Calu3 (cell line): ENCODE measurements at places on chromosomes 7 and 10.
A peak's percentile ranks its signal among the peaks of the same experiment; 100 is the strongest.

DNA sequence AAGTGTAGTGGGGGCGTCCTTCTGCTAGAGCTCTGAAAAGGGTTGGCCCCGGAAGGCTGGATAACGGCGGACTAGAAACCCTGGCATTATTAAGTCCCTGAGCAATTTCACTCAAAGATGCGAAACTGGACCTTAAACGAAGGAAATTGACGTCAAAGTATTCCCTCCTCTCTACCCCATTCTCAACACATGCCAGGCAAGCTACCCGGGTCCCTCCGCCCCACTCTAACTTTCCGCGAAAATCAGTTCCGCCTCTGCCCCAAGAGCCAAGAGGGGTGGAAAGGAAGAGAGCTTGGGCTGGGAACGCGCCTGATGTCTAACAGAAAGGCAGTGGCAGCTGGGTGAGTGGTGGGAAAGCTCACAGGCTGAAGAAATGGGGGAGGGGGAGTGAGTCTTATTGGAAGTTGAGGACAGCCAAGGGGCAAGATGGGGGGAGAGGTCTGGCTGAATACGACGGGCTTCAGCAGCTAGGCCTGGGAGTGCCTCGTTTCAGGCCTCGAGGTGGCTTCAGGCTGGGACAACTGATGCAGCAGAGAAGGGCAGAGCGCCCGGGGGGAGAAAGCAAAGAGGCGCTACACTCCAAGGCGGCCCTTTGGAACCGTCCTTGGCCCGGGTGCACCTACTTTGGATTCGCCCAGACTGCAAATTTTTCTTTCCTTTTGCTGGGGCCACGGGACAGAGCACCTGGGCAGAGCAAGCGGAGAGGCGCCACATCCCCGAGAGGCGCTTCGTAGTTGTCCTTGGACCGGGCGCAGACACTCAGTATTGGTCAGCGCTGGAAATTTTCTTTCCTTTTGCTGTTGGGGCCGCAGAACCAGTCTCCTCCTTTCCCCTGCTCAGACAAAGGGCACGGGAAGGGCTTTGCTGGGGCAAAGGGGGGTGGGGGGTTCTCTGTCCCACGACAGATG, 2.0 kb upstream of the FEZF1 start:
- no peak overlapping the region for H3K27ac ChIP-seq
- H3K36me3 ChIP-seq, result peaks cover 22% of the 10 kb centered on the region
- DNase-seq, result no peak
- peak overlapping the region; percentile 89 for H3K4me3 ChIP-seq

- no peak overlapping the region for H3K4me3 ChIP-seq
- no peaks in the 10 kb centered on the region for H3K36me3 ChIP-seq
- H3K27me3 ChIP-seq, result peaks cover 40% of the 10 kb centered on the region
- no peak for DNase-seq
- peaks cover 10% of the 10 kb centered on the region for H3K4me1 ChIP-seq
Measured at GRCh38 chr10:6926971-6927370, 346.9 kb upstream of the PRKCQ start.

DNA sequence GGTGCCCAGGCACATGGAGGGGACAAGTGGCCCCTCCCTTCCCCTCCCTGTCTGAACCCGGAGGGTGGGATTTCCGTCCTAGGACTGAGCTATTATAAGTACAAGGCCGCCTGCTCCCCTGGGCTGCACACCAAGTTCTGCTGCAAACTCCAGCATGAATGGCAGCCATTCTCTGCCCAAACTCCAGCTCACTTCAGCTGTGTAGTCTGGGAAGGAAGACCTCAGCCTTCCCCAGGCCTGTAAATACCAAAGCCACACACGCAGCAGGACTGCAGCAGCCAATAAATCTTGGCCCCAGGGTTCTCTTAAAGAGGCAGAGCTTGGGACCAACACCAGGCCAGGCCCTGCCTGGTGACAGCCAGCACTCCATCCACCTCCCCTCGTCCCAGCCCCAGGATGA, 291.3 kb upstream of the ZMIZ1 start:
- H3K27me3 ChIP-seq, result peaks cover 2% of the 10 kb centered on the region
- peaks cover 16% of the 10 kb centered on the region for H3K4me1 ChIP-seq
- no peak overlapping the region for H3K27ac ChIP-seq

DNA sequence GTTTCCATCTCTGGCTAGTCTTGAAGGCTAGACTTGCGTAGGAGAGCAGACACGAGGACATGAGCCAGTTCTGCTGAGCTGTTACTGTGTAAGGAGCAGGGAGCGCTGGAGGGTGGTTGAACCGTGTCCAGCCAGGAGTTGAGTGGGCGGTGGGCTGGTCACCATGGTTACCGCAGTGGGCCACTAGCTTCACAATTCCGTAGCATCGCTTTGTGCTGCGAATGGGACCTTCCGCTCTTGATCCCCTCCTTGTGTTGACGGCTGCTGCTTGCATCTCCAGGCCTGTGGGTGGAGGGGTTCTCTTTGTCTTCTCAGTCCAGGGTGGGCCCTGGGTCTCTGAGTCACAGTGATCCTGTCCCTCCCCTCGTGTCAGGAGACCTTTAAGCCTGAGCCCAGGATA, 49.4 kb upstream of the OCM start:
- no peaks in the 10 kb centered on the region for H3K4me1 ChIP-seq
- no peaks in the 10 kb centered on the region for H3K27me3 ChIP-seq
- H3K36me3 ChIP-seq, result no peaks in the 10 kb centered on the region
- no peak for DNase-seq

GRCh38 chr7:5077740-5078139, 32.1 kb downstream of the RBAK start:
- H3K36me3 ChIP-seq, result no peaks in the 10 kb centered on the region
- peaks cover 60% of the 10 kb centered on the region for H3K27me3 ChIP-seq
- H3K4me3 ChIP-seq, result peak overlapping the region; percentile 26
- no peak for DNase-seq
- H3K4me1 ChIP-seq, result peaks cover 9% of the 10 kb centered on the region
- H3K27ac ChIP-seq, result no peak overlapping the region

GRCh38 chr7:28798274-28798673, 159.9 kb downstream of the TRIL start:
- DNase-seq, result no peak
- H3K4me1 ChIP-seq, result no peaks in the 10 kb centered on the region
- no peak overlapping the region for H3K4me3 ChIP-seq
- no peaks in the 10 kb centered on the region for H3K27me3 ChIP-seq

DNA sequence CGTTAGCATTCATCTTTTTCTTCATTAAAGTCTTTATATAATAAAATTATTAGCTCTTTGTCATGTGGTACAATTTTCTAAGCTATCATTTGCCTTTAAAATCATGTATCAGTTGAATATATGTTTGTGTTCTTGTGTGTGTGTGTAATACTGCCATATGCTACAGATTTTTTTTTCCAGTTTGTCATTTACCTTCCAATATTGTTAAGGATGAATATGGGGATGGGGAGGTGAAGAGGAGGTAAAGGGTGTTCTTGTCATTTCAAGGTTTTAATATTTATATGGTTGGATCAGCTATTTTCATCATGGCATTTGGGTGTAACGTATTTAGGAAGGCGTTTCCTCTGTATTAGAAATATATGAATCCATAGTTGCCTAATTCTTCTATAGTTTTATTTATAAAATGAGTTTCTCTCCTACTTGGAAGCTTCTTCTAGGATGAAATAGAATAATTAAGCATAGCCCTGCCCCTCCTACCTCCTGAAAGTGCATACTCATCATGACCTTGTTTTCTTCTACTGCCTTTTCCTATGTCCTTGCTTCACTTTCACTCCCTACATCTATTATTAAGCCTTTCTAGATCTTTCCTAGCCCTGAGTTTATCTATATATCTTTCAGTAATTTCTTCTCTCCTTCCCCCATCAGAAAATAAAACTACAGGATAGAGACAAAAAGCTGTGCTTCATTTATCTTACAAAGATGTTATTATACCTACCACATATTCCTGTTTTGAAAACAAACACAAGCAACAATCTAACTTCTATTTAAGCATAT, 25.1 kb downstream of the RAB18 start:
- H3K27me3 ChIP-seq, result no peaks in the 10 kb centered on the region
- peaks cover 26% of the 10 kb centered on the region for H3K4me1 ChIP-seq
- no peak for DNase-seq
- H3K36me3 ChIP-seq, result peaks cover 5% of the 10 kb centered on the region
- no peak overlapping the region for H3K4me3 ChIP-seq

DNA sequence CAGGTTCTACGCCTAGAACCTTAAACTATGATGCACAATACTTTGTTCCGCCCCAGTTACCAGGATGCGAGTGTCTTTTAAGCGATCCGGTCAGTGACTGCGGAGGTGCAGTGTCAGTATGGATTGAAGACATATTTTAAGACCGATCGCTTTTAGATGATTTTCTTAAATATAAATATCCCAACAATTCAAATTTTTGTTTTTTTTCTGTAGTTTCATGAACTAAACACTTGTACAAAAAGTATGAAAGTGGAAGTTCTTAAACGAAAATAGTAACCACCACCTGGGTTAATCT, 835 bp downstream of the COMMD3 start:
- H3K27me3 ChIP-seq, result peaks cover 3% of the 10 kb centered on the region
- no peak for DNase-seq
- H3K27ac ChIP-seq, result peak overlapping the region; percentile 55
- peak overlapping the region; percentile 86 for H3K4me3 ChIP-seq
- H3K36me3 ChIP-seq, result peaks cover 41% of the 10 kb centered on the region
- H3K4me1 ChIP-seq, result no peaks in the 10 kb centered on the region

- no peak overlapping the region for H3K4me3 ChIP-seq
- H3K36me3 ChIP-seq, result no peaks in the 10 kb centered on the region
- peaks cover 8% of the 10 kb centered on the region for H3K27me3 ChIP-seq
- peaks cover 19% of the 10 kb centered on the region for H3K4me1 ChIP-seq
- H3K27ac ChIP-seq, result no peak overlapping the region
Measured at GRCh38 chr7:43557831-43558495, 24.9 kb upstream of the STK17A start.

GRCh38 chr7:40470817-40471216, 336.0 kb downstream of the SUGCT start:
- no peaks in the 10 kb centered on the region for H3K4me1 ChIP-seq
- H3K27me3 ChIP-seq, result no peaks in the 10 kb centered on the region
- no peak overlapping the region for H3K27ac ChIP-seq
- DNase-seq, result no peak

DNA sequence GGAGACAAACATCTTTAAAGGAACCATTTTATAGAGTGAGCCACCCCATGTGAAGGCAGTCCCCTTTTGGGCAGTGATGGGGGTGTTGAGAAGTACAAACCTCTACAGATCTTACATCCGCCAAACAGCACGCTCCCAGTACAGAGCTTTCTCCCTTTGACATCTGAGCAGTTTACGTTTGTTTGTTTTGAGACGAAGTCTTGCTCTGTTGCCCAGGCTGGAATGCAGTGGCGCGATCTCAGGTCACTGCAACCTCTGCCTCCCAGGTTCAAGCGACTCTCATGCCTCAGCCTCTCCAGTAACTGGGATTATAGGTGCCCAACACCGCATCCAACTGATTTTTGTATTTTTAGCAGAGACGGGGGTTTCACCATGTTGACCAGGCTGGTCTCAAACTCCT, 128.9 kb downstream of the CCDC3 start:
- no peaks in the 10 kb centered on the region for H3K4me1 ChIP-seq
- no peak overlapping the region for H3K27ac ChIP-seq
- H3K4me3 ChIP-seq, result no peak overlapping the region
- peaks cover 95% of the 10 kb centered on the region for H3K27me3 ChIP-seq

DNA sequence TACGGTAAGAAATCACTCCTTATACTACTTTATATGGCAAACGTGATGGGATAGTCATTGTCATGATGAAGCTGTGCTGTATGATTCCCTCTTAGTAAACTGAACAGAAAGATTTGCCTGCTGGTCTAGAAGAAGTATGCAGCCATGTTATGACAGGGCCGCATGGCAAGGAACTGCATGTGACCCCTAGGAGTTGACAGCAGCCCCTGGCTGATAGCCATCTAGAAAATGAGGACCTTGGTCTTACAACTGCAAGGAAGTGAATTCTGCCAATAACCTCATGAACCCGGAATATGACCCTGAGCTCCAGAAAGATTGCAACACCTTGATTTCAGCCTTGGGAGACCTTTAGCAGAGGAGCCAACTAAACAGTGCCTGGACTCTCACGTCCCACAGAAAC, 193.3 kb downstream of the SEMA3E start:
- H3K27me3 ChIP-seq, result no peaks in the 10 kb centered on the region
- no peak overlapping the region for H3K4me3 ChIP-seq
- no peak for DNase-seq
- peaks cover 11% of the 10 kb centered on the region for H3K4me1 ChIP-seq
- H3K27ac ChIP-seq, result no peak overlapping the region
- no peaks in the 10 kb centered on the region for H3K36me3 ChIP-seq

- peaks cover 11% of the 10 kb centered on the region for H3K4me1 ChIP-seq
- DNase-seq, result no peak
- H3K4me3 ChIP-seq, result no peak overlapping the region
- H3K27me3 ChIP-seq, result no peaks in the 10 kb centered on the region
- peaks cover 82% of the 10 kb centered on the region for H3K36me3 ChIP-seq
Measured at GRCh38 chr10:93406364-93407145, 75.6 kb downstream of the MYOF start.

DNA sequence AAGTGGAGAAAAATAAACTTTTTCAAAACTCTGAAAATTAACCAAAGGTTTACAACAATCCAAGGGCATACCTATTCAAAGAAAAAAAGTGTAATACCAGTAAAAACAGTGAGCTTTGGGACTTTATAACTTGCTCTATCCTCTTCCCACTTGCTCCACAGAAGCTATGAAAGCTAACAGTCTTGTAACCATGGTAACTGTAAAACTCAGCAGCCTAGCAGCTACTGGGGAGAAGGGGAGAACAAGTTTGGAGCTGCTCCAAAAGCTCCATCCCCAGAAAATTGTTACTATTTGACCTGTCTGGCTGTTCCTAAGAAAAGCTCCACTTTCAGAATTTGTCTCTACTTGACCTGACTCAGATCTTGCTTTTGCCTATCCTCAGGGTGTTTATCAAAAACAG, 191.5 kb downstream of the OTUD1 start:
- H3K4me1 ChIP-seq, result no peaks in the 10 kb centered on the region
- H3K27ac ChIP-seq, result no peak overlapping the region
- peaks cover 22% of the 10 kb centered on the region for H3K27me3 ChIP-seq
- no peak overlapping the region for H3K4me3 ChIP-seq

DNA sequence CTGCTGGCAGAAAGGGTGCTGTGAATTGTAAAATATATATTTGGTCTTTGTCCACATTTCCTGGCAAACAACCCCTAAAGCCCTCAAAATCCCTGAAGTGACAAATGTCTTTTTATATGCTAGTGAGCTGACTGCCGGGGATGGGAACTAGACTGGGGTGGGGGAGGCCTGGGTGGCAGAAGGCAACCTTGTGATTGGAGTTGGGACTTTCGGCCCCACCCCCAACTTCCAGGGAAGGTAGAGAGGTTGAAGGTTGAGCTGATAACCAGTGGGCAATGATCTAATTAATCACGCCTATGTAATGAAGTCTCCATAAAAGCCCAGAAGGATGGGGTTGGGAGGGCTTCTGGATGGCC, 2.7 kb downstream of the EPHA1 start:
- no peak overlapping the region for H3K4me3 ChIP-seq
- no peak overlapping the region for H3K27ac ChIP-seq
- no peaks in the 10 kb centered on the region for H3K27me3 ChIP-seq
- H3K4me1 ChIP-seq, result peaks cover 20% of the 10 kb centered on the region
